ENCODE measurements at places on chromosomes 6 and 20.

DNA sequence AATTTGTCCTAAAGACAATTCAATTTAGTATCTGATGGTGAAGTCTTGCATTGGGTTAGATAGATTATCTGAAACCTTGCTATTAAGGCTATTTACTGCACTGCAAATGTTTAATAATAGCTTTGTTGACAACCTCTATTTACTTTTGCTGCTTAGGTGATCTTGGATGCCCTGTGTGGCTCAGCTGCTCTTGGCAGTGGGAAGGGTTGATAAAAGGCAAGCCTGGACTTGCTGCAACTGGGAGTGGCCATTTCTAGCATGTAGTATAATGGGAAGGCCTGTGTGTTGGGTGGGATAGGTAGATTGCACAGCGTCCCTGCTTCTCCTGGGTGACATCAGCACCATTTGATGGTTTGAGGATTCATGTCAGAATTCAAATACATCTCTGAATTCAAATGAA lies 49.1 kb downstream of the ARMC2 start:
- no peak for DNase-seq

- no peak for DNase-seq
These were observed 60.7 kb downstream of the AKAP12 start for GRCh38 chr6:151300267-151300991.

DNA sequence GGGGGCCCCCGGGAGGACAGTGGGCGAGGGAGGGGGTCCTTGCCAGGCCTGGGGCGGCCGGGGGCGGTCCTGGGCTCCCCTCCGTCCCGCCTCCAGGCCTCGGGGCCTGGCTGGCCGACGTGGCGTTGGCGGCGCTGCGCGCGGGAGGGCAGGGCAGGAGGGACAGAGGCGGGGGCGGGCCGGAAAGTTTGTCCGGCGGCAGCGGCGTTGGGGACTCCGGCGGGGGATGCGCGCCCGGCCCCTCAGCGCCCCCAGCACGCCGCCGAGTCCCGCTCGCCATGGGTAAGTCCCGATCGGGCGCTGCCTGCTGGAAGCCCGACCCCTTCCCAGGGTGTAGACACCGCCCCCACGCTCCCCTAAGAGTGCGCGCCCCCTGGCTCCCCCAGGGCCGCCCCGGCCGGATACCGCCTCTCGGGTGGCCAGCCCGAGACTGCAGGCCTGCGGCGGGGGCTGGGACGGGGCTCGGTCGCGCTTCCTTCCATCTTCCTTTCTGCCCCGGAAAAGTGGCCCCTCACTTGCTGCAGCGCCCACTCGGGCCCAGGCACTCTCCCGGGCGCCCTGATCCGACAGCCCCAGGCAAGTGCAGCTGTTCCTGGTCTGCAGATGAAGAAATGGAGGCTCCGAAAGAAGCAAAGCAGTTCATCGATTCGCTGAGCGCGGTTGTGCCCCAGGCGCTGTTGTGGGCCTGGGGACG lies at the start of gene SLC2A10:
TSS of gene SLC2A10 (plus strand) at position 191 of the 694 bp plus-strand sequence. CDS start at position 279, 88 bp downstream.
- no peak for DNase-seq

GRCh38 chr6:56062836-56063235 lies 184.5 kb downstream of the COL21A1 start:
- DNase-seq, result no peak
